Activated T-helper 2 cell treated with anti-CD3 and anti-CD28 coated beads, Interferon-gamma antibody, Interleukin-2, Interleukin-4, amounts not matched to agents 10 μg/mL and 5 μg/mL and 100 μg/mL, durations not matched to agents 14 hours and 24 hours and 36 hours (primary cell): ENCODE measurements at places on chromosomes 7 and 10. TPM values are rescaled to one million over a fixed set of nuclear protein-coding genes. Genes with fewer than 3 reads are reported as not detected.
A peak's percentile ranks its signal among the peaks of the same experiment; 100 is the strongest.

The SUGCT gene
- 0.43 and 1.2 TPM in 2 replicates for total RNA-seq

The C7orf57 gene
- 0.11 and 0.18 TPM in 2 replicates for total RNA-seq

The TMEM139 gene
- total RNA-seq = 0.75 and 1.1 TPM in 2 replicates

The ASB13 gene
- total RNA-seq = 15.2 and 15.5 TPM in 2 replicates

The LRRN3 gene
- total RNA-seq = 28.0 and 29.4 TPM in 2 replicates

The PRSS37 gene
- total RNA-seq = not detected in 2 replicates

The CCDC3 gene
- total RNA-seq = 0.09 and 0.11 TPM in 2 replicates

The GNB2 gene
- 221 and 224 TPM in 2 replicates for total RNA-seq

The CALN1 gene
- total RNA-seq = not detected in 2 replicates

The NPSR1 gene
- total RNA-seq = not detected in 2 replicates

- H3K36me3 ChIP-seq = peaks cover 41% of the 10 kb centered on the region
- H3K4me3 ChIP-seq = no peak overlapping the region
- peaks cover 33% of the 10 kb centered on the region for H3K4me1 ChIP-seq
- H3K27me3 ChIP-seq = no peaks in the 10 kb centered on the region
Measured at GRCh38 chr10:109892117-109892516, 31.2 kb downstream of the XPNPEP1 start.

GRCh38 chr10:77800738-77801266 is 125.8 kb downstream of the DLG5 start:
- peak overlapping the region; percentile 73 for H3K27ac ChIP-seq
- no peaks in the 10 kb centered on the region for H3K27me3 ChIP-seq
- H3K4me1 ChIP-seq = peaks cover 25% of the 10 kb centered on the region
- H3K4me3 ChIP-seq = peak overlapping the region; percentile 22
- peaks cover 28% of the 10 kb centered on the region for H3K36me3 ChIP-seq

- H3K36me3 ChIP-seq = no peaks in the 10 kb centered on the region
- no peak overlapping the region for H3K27ac ChIP-seq
- H3K4me3 ChIP-seq = no peak overlapping the region
- DNase-seq = no peak
- peaks cover 42% of the 10 kb centered on the region for H3K4me1 ChIP-seq
Measured at GRCh38 chr10:30052062-30052461, 7.3 kb downstream of the JCAD start.

- peaks cover 45% of the 10 kb centered on the region for H3K4me1 ChIP-seq
- no peaks in the 10 kb centered on the region for H3K27me3 ChIP-seq
- no peak for DNase-seq
- H3K27ac ChIP-seq = no peak overlapping the region
- H3K4me3 ChIP-seq = no peak overlapping the region
Measured at GRCh38 chr7:116236020-116236630, 25.8 kb downstream of the TES start.

- H3K36me3 ChIP-seq = no peaks in the 10 kb centered on the region
- no peak overlapping the region for H3K4me3 ChIP-seq
- no peaks in the 10 kb centered on the region for H3K27me3 ChIP-seq
- DNase-seq = no peak
Measured at GRCh38 chr7:41428381-41428780, 274.5 kb downstream of the INHBA start.

GRCh38 chr10:69504576-69505250 is 53.4 kb downstream of the TSPAN15 start:
- no peaks in the 10 kb centered on the region for H3K36me3 ChIP-seq
- DNase-seq = no peak
- no peak overlapping the region for H3K4me3 ChIP-seq
- peaks cover 9% of the 10 kb centered on the region for H3K4me1 ChIP-seq

GRCh38 chr10:69479240-69480067 is 28.2 kb downstream of the TSPAN15 start:
- no peak for DNase-seq
- peaks cover 3% of the 10 kb centered on the region for H3K27me3 ChIP-seq
- no peaks in the 10 kb centered on the region for H3K4me1 ChIP-seq

DNA sequence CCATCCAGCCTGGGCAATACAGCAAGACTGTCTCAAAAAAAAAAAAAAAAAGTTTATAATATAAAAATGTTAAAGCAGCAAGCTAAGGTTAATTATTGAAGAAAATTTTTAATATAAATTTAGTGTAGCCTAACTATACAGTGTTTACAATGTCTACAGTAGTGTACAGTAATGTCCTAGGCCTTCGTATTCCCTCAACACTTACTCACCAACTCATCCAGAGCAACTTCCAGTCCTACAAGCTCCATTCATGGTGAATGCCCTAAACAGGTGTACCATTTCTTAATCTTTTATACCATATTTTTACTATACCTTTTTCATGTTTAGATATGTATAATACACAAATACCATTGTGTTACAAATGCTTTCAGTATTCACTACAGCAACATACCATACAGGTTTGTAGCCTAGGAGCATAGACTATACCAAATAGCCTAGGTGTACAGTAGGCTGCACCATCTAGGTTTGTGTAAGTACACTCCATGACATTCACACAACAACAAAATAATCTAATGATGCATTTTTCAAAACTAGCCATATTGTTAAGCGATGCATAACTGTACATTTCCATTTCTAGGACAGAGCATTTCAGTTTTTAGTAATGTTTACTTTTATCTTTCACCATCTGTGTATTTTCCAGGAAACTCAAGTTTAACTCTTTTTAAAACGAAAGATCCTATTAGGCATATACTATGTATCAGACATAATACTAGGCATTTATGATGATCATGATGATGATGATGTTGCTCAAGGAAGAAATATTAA is 43.3 kb downstream of the CNOT4 start:
- H3K27me3 ChIP-seq = no peaks in the 10 kb centered on the region
- peaks cover 16% of the 10 kb centered on the region for H3K36me3 ChIP-seq
- peaks cover 15% of the 10 kb centered on the region for H3K4me1 ChIP-seq
- DNase-seq = no peak

- H3K27ac ChIP-seq = no peak overlapping the region
- H3K27me3 ChIP-seq = no peaks in the 10 kb centered on the region
- H3K36me3 ChIP-seq = no peaks in the 10 kb centered on the region
- no peak for DNase-seq
- H3K4me3 ChIP-seq = no peak overlapping the region
Measured at GRCh38 chr10:34022195-34022594, 687.7 kb upstream of the NRP1 start.

DNA sequence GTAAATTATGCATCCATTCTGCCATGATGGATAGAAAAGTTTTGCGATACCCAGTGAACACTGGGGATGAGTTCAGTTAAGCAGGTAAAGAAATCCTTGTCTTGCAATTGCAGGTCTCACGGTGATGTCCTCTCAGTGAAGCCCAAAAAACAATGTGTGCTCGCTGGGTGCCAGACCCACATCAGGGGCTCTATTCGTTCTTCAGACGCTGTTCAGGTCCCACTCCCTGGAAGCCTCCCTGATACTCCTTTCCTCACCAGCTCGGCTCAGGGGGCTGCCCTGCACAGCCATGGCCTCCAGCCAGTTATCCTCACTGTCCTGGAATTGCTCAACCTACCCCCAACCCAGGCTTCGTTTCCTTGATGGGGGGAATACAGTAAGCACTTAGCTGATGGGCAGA is 323.5 kb downstream of the ADARB2 start:
- H3K27ac ChIP-seq = no peak overlapping the region
- no peaks in the 10 kb centered on the region for H3K36me3 ChIP-seq
- no peak overlapping the region for H3K4me3 ChIP-seq
- H3K27me3 ChIP-seq = peaks cover 6% of the 10 kb centered on the region

DNA sequence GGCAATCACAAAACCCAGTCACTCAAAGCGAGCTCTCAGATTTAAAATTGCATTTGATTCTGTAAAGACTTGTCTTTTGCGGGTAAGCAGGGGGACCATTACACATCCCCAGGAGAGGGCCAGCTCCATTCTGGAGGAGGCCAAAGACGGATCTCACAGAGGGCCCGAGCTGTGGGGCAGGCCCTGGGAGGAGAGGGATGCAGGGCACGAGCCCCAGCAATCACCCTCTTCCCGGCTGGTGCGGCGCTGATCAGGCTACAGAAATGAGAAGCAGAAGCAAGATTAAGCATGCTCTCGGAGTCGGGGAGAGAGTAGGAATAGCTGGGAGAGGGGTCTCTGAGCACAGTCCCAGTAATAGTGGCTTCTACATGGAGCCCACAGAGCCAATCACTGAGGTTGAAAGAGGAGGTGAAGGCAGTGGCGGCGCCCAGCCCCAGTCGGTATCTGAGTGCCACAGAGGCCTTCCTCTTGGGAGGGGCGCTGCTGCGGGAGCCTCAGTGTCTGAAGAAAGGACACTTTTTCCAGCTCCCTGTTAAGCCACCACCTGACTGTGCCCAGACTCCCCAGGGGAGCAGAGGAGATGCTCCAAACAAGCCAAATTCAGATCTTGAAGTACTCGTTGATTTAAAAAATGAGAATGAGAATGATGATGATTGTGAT is 7.1 kb downstream of the CXCL12 start:
- no peak overlapping the region for H3K4me3 ChIP-seq
- no peak for DNase-seq
- no peaks in the 10 kb centered on the region for H3K36me3 ChIP-seq
- H3K27me3 ChIP-seq = peaks cover 7% of the 10 kb centered on the region
- no peaks in the 10 kb centered on the region for H3K4me1 ChIP-seq
- H3K27ac ChIP-seq = no peak overlapping the region

DNA sequence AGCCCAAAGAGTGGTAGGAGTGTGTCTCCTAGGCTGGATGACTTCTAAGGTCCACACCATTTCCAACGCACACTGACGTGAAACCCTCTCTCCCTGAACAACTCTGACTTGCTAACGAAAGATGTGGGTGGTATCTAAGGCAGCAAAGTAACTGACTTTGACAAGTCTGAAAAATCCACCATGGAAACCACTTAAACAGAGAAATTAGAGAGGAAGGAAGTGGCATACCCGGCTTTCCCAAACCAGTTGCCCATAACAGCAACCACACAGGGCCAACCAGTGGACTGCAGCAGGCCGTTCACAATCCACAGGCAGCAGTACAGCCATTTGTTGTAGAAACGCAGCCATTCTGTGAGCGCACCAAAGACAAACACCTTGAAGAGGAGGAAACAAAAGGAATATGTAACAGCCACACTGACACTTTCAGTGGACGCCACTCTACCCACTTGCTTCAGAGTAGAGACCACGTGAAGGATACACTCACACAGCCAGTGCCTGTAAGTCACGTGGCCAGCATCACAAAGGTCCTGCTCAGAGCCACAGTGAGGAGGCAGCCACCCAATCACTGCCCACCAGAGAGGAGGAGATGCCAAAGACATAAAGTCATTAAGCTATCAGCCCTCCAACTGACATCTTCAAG is 39.8 kb downstream of the SLC37A3 start:
- H3K36me3 ChIP-seq = peaks cover 64% of the 10 kb centered on the region
- peak overlapping the region; percentile 62 for H3K4me3 ChIP-seq
- peak overlapping the region; percentile 97 for H3K27ac ChIP-seq

DNA sequence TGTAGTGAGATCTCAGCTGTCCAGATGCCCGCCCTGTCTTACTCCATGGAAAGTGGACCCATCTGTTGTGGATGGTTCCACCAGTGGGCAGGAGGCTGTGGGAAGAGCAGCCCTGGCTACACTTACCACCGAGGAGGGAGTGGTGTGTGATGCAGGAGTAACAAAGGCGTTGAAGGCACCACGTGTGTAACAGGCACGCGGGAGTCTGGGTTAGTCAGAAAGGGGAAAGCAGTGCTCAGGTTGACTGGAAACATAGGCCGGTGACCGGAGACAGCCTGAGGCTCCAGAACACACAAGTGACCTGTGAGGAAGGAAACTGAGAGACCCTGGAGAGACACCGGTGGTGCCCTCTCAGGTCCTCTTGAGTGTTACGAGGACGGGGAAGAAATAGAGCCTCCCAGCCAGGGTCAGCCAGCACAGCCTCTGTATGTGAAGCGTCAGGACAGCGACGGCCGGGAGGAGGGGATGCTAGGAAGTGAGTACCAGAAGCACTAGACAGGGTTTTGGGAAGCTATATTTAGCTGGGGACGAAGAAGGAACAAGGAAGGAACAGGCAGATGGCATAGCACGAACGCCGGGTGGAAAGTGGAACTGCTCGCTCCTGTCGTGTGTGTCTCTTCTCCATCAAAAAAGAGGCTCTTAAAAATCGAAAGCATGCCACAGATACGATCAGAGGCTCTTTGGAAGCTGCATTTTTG is 51.7 kb downstream of the DAGLB start:
- no peaks in the 10 kb centered on the region for H3K27me3 ChIP-seq
- H3K4me1 ChIP-seq = peaks cover 40% of the 10 kb centered on the region
- H3K36me3 ChIP-seq = peaks cover 65% of the 10 kb centered on the region
- H3K27ac ChIP-seq = peak overlapping the region; percentile 75
- no peak for DNase-seq

GRCh38 chr7:19674266-19674960 is 34.4 kb downstream of the POLR1F start:
- H3K4me1 ChIP-seq = peaks cover 21% of the 10 kb centered on the region
- no peak overlapping the region for H3K4me3 ChIP-seq
- H3K27ac ChIP-seq = no peak overlapping the region
- peaks cover 23% of the 10 kb centered on the region for H3K27me3 ChIP-seq
- peaks cover 18% of the 10 kb centered on the region for H3K36me3 ChIP-seq

DNA sequence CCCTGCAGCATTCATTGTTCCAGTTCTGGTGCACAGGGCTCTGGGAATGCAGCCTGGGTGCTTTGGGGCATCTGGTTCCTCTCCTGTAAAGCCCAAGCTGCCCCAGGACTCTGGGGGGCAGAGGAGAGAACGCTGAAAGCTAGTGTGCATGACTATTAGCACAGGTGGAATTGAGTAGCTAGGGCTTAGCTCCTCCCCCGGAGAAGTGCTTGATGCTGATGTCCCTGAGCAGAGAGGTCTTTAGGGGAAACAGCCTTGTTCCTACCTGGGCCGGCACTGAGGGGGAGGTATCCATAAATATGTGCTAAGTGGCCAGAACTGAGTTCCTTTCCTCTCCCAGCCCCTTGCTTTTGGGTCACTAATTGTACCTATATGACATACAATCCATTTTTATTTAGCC is 3.9 kb downstream of the ADCY1 start:
- no peaks in the 10 kb centered on the region for H3K36me3 ChIP-seq
- H3K27me3 ChIP-seq = peaks cover 28% of the 10 kb centered on the region
- no peaks in the 10 kb centered on the region for H3K4me1 ChIP-seq
- no peak overlapping the region for H3K4me3 ChIP-seq
- no peak for DNase-seq

DNA sequence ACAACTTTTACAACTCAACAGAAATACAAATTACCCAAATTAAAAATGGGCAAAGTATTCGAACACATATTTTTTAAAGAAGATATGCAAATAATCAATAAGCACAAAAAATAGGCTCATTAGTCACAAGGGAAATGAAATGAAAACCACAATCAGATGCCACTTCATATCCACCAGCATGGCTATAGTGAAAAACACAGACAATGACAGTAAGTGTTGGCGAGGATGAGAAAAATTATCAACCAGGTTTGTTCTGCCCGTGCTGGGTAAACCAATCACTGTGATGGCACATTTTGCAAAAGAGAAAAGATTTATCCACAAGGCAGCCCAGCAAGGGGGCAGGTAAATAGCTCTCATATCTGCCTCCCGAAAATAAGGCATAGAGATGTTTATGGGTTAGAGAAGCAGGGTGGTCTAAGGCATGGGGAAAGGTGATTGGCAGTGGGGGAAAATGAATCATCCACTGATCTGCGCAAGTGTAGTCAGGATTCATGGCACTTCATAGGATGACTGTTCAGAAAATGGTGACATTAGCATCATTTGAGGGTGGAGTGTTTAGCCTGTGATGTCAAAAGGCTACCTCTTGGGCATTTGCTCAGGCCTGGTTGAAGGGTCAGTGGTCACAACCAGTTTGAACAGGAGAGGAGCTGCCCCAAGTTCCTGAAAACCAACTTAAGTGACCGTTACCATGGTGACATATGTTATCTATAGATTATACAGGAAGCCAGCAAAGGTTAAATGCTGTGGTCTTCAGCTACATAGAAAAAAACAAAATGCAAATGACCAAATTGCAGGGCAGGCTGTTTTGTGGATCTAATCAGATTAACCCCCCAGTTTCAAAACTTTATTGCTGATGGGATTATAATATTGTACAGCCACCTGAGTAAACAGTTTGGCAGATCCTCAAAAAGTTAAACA is 8.0 kb upstream of the CFAP70 start:
- no peak overlapping the region for H3K4me3 ChIP-seq
- H3K4me1 ChIP-seq = peaks cover 6% of the 10 kb centered on the region
- H3K36me3 ChIP-seq = peaks cover 60% of the 10 kb centered on the region
- no peak for DNase-seq
- H3K27me3 ChIP-seq = no peaks in the 10 kb centered on the region
